Stimulated activated CD4-positive, alpha-beta T cell treated with anti-CD3 and anti-CD28 coated beads, Interleukin-4, amount 100 ng/mL, for 4 hours (primary cell): ENCODE measurements at places on chromosomes 4 and X.

GRCh38 chr4:15331930-15332329 lies 95.9 kb upstream of the C1QTNF7 start:
- DNase-seq: no peak

DNA sequence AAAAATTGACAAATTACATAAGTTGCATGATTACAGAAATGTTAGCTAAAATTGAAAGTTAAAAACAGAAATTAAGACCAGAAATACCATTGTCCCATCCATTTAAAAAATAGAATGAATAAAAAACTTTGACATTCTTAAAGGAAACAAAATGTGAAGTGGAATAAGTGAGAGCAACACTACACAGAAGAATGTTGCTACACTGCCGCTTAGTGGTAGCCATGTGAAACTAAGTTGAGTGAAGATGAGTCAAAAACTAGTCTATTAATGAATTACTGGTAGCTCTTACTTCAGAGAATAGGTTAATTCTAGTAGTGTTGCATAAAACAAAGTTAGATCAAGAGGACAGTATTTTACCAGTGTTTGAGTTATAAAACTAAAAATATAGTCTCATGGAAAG lies 571.0 kb upstream of the KLHL4 start:
- no peak for DNase-seq

DNA sequence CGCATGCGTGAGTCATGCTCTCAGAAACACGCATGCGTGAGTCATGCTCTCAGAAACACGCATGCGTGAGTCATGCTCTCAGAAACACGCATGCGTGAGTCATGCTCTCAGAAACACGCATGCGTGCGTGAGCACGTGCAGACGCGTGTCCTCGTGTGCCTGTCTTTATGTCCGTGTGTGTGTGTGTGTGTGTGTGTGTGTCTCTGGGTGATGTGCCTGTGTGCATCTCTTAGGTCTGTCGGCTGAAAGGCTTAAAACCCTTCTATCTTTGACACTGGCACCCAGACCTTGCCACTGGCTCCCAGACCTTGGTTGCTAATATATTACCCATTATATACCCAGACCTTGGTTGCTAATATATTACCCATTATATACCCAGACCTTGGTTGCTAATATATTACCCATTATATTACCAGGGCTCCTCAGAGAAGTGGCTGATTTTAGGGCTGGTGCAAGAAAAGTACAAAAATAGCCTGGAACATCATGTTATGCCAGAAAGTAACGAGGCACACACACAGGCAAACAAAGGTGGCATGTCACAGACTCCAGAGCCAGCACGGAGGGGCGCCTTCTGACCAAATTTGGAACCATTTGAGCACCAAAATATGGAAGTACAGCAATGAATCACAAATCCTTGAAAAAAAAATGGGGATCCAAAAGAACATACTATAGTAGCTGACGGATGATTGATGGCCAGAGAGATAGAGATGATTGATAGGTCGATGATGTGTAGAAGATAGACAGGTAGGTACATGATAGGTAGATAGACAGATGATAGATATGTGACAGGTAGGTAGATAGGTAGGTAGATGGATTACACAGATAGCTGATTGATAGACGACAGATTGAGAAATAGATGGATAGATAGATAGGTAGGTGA lies 19.2 kb upstream of the ADRA2C start:
- DNase-seq: no peak

DNA sequence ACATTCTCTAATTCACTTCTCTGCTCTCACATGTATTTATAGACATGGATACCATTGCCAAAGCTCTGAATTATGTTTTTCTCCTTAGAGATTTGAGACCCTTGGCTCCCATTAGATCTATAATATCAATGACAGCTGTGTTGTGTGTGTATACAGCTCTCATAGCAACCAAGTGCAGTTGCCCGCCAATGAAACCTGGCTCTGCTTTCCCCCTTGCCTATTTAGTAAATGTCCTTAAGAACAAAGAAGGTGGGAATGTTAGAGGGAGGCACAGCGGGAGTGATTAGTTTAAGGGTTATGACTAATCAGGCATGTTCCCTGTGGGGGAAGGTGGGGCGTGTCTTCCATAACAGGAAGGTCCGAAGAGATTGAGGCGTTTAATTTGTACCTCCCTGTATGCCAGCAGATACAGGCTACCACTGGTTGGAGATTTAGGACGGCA lies 100.5 kb upstream of the TBC1D9 start:
- no peak for DNase-seq

GRCh38 chr4:71473541-71474240 lies 134.9 kb downstream of the SLC4A4 start:
- no peak for DNase-seq

- no peak for DNase-seq
Measured at GRCh38 chr4:93342738-93343137, 485.8 kb upstream of the ATOH1 start.
